ENCODE measurements at places on chromosomes 12 and 14.
A peak's percentile ranks its signal among the peaks of the same experiment; 100 is the strongest.

DNA sequence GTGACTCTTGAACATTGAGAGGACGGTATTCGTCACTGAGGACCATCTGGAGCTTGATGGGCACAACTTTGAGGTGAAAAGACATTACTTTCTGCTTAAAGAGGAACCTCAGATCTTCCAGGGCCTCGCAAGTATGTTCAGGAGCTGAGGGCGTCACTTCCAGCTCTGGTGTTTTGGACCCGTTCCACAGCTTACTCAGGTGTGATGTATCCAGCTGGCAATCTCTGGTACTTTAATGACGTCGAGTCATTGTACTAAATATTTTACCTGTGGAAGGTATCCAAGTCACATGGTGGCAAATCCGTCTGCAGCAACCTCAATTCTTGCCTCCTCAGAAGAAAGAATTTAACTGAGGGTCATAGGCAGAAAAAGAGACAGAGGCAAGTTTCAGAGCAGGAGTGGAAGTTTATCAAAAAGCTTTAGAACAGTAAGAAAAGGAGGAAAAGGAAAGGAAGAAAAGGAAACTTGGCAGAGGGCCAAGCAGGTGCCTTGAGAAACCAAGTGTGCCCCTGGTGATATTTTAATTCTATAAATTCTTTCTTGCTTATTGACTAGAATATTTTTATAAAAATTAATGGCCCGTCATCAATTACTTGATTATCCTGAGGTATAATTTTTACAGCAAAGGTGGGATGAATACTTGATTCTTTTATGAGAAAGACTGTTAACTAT is 250.6 kb downstream of the AEBP2 start:
- DNase-seq = no peak

GRCh38 chr14:24965934-24966578 is 83.9 kb downstream of the STXBP6 start:
- DNase-seq = no peak

DNA sequence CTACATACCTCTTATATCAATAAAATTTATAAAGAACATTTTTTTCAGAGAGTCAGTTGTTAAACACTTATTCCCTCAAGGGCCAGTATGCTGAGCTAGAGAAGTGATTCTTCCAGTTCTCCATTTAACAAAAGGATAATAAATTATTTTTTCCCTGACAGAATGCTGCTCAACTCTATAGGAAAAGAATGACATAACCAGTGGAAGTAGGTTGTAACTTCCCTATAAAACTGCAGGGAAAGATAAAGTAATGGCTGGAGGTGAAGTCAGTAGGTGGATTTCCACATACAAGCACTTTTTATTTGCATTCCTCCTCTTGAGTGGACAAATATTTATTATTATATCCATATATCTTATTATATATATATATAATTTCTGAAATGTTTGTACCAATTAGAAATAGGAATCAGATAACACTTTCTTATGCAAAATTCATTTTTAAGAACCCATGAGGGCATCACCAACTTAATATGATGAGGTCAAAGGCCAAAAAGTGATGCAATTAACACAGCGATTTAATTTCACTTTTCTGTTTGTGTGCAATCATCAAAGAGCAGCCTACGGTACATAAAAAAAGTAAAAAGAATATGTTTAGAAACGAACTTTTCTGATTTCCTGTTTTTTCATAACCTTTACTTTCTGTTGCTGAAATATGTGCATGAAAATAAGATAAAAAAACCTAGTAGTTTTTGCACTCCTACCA is 175.3 kb downstream of the PRKD1 start:
- DNase-seq = no peak

DNA sequence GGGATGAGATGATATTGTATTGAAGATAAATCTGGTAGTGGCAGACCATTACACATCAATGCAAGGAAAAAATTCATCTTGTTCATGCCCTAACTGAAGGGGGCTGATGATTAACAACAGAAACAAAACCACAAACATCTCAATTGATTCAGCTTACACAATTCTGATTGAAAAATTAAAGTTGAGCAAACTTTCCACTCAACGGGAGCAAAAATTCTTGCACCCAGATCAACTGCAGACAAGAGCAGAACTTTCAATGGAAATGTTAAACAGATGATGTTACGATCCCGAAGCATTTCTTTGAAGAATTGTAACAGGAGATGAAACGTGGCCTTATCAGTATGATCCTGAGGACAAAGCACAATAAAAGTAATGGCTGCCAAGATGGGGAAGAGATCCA is 172.4 kb upstream of the SOX5 start:
- no peak for DNase-seq

DNA sequence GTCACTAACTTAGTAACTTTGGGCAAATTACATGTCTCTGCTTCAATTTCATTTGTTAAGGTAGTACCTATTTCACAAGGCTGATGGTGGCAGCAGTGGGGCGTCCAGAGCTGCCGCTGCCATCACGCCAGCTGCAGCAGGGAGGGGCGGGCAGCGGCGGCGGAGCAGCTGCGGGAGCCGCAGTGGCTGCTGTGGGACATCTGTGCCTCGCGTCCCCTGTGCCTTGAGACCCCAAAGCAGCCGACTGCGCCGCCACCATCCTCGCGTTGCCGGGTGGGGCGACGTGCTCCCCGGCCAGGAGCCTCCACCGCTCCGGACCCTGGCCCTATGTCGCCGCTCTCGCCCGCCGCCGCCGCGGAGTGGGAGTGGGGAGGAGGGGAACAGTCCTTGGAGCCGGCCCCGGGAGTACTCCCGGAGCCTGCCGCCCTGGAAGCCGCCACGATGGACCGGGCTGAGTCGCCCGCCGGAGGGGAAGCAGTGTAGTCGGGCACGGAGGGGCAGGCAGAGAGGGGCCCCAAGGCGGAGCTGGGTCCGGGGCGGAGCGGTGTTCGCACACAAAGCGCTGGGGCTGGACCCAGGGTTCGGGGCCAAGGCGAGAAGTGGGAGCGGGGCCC is 51.4 kb downstream of the A2M start:
- peak; percentile 65 for DNase-seq

DNA sequence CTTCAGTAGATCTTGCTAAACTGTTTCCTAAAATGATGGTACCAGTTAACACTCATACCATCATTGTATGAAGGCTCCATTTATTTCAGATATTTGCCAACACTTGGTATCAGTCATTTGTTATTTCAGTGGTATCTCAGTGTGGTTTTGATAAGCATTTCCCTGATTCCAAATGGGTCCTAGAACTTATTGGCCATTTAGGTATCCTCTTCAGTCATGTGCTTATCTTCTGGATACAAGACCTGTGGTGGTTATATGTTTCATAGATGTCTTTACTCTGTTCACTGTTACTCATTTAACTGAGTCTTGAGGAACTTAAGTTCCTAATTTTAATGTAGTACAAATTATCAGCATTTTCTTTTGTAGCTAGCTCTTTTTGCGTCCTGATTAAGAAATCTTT is 13.5 kb downstream of the SINHCAF start:
- DNase-seq = no peak

- no peak for DNase-seq
These were observed 38.7 kb downstream of the TUNAR start for GRCh38 chr14:95915330-95915729.

DNA sequence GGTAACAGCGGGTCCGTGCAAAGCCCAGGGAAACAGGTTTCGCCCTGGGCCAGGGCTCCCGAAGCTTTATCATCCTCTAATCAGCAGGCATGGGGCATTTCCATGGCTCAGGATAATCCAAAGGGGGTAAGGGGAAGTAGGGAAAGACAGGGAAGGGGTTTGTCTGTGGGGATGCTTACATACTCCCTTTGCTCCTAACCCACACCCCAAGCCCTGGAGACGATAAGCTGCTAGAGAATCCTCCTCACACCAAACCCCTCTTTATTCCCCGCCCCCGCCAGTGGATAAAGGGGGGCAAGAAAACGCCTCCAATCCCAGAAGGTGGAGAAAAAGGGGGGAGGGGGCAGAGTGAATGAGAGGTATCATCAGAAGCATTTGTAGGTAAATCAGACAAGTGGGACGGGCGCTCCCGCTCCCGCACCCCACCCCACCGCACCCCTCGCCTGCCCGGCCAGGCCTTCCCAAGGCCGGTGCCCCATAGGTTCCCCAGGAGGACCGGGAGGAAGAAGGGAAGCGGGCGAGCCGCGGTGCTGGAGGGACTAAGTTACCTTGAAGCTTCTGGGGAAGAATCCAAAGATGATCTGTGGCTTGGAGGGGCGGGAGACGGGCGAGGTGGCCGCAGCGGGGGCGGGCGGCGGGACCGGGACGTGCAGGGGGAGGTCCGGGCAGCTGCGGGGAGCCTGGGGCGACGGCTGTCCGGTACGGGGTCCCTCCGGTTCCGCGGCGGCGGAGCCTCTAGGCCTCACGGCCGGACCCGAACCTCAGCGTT is 762 bp downstream of the PPP2R5E start:
- peak; percentile 24 for DNase-seq

GRCh38 chr12:111757361-111758119 is 9.2 kb upstream of the ALDH2 start:
- peak; percentile 94 for DNase-seq

Data from KBM-7 (cell line).